Germinal center (tissue), 1 donor: ENCODE measurements at places on chromosomes 11 and 22.

GRCh38 chr11:35126879-35127581, 11.9 kb upstream of the CD44 start:
- no peak for DNase-seq

- no peak for DNase-seq
Measured at GRCh38 chr11:2302896-2303626, 1.2 kb downstream of the TSPAN32 start.

DNA sequence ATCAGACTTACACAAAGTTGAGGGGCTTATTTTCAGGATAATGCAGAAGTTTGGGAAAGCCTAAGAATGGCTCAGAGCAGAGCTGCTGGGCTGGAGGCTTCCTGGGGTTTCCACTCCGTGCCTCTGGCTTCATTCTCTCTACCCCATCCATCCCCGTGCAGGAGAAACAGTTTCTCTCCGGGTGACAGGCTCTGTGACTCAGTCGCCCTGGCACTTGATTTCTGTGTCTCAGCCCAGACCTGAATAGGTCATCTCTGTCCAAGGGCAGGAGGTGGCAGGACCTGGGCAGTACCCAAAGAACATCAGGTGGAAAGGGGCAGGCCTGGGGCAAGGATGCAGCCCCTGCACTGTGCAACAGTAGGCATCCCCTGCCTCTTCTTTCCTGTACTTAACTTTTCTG, 38.4 kb upstream of the RTL6 start:
- DNase-seq: no peak

GRCh38 chr11:100830978-100831732, 144.1 kb downstream of the ARHGAP42 start:
- DNase-seq: no peak

- DNase-seq: no peak
Measured at GRCh38 chr11:40376331-40376730, 1083.1 kb downstream of the LRRC4C start.

GRCh38 chr11:63537293-63538101, 889 bp downstream of the PLAAT4 start:
- no peak for DNase-seq

DNA sequence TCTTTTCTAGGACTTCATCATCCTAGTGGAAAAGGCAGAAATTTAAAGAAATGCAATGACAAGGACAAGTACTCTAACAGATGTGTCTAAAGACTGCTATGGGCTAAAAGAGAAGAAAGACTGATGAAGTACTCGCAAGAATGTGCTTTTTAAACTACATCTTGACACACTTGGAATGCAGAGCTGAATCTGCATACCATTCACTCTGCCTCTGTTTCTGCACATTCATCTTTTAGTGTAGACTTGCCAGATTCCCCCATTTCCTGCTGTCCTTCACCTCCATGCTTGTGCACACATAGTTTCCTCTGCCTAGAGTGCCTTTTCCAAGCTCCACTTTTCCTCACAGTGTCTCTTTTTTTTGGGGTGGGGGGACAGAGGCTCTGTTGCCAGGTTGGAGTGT, 239.0 kb upstream of the CCDC179 start:
- DNase-seq: no peak

GRCh38 chr11:81072273-81072672, 1631.4 kb upstream of the TENM4 start:
- no peak for DNase-seq

GRCh38 chr11:8584511-8584910, 9.5 kb downstream of the STK33 start:
- DNase-seq: no peak

DNA sequence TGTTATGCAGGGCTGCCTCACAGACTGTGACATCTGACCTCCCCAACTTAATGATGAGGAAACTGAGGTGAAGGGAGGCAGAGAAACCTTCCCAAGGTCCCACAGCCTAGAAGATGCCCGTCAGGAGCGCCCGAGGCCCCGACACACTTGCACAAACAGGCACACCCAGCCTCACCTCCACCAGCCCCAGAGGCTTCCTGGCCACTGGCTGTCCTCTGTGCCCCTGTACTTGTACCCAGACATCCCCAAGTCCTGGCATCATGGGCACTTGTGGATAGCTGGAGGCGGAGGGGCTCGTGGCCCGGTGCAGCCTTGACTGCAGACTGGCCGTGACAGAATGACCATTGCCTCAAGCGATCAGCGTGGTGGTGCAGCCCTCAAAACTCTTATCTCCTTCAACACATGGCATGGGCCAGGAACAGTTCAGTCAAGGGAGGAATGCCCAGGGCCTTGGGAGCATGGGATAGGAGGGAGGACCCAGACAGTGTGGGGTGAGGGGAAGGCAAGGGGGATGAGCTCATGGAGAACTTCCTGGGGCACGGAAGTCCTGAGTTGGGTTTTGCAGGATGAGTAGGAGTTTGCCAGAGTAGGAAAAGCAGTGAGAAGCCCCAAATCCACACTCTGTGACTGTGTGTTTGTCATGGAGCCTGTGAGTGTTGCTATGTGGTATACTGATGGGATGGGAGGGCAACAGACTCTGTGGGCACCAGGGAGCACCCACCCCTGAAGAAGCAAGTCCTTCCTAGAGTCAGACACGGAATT, 25.8 kb upstream of the PPARA start:
- DNase-seq: no peak

- no peak for DNase-seq
Measured at GRCh38 chr11:125264100-125265022, 99.8 kb downstream of the PKNOX2 start.

DNA sequence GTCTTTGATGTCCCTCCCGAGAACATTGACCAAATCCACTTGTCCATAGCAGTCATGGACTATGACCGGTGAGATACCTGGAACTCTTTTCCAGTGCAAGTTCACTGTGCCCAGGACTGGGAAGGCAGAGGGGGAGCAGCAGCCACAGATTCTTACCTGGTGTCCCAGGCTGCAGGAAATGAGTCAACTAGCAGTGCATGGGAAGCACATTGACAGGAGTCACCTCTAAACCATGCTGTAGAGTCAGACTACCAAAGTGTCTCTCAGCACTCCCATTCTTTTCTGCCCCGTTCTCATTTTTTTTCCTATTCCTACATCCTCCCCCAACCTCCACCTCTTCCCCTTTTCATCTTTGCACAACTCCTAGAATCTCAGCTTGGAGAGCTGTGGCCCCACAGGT, 67.2 kb upstream of the OLFML1 start:
- no peak for DNase-seq

- no peak for DNase-seq
Measured at GRCh38 chr11:35241083-35241482, 102.1 kb downstream of the CD44 start.

DNA sequence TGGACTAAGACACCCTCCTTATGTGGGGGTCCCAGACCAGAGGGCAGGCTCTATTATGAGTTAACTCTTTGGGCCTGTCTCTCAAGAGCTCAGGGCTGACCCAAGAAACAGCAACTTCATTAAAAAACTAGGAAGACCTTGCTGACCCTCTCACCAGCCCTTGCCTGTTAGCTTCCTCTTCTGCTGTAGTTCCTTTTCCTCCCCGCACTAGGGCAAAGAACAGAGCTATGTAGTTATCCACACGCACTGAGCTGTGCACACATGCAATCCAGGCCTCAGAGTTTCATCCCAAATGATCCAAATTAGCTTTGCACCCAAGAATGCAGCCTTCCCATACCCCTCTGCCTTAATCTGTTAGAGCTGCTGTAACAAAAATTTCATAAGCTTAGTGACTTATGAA, 539.6 kb upstream of the CADM1 start:
- DNase-seq: no peak

GRCh38 chr11:64284962-64285884, at the start of gene GPR137:
Gene GPR137 (plus strand): TSS chr11:64285848. CDS start chr11:64286525, 677 bp downstream.
- peak; percentile 94 for DNase-seq

DNA sequence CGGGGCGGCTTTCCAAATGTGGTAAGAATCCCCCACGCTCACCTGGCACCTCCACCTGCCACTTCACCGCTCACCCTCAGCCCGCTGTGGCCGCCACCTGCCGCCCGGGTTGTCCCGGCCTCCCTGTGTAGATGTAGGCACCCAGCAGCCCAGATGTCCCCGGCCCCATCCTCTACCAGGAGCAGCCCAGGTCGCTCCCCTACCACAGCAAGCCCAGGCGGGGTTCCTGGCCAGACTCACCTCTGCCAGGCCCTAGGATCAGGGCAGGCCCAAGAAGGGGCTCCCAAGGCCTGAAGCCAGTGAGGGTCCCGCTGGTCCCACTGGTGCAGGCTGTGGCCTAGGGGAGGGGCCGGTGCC, 27.4 kb downstream of the MOB2 start:
- DNase-seq: no peak

- no peak for DNase-seq
Measured at GRCh38 chr22:32466496-32466895, 2.2 kb upstream of the BPIFC start.

DNA sequence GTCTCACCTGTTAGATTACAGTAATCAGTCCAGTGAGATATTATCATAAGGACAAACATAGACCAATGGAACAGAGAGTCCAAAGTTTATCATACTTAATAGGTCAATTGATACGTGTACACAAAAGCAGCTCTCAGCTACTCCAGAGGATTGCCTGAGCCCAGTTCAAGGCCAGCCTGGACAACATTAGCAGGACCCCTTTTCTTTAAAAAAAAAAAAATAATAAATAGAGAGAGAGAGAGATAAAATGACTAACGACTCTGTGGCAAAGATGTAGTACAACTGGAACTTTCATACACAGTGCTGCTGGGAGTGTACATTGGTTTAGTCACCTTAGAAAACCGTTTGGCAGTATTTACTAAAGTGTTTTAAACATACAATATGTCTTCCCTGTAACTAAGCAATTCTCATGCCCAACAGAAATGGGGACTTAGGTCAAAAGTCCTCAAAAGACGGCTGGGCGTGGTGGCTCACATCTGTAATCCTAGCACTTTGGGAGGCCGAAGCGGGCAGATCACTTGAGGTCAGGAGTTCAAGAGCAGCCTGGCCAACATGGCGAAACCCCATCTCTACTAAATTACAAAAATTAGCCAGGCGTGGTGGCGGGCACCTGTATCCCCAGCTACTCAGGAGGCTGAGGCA, 10.6 kb downstream of the SNX32 start:
- no peak for DNase-seq

DNA sequence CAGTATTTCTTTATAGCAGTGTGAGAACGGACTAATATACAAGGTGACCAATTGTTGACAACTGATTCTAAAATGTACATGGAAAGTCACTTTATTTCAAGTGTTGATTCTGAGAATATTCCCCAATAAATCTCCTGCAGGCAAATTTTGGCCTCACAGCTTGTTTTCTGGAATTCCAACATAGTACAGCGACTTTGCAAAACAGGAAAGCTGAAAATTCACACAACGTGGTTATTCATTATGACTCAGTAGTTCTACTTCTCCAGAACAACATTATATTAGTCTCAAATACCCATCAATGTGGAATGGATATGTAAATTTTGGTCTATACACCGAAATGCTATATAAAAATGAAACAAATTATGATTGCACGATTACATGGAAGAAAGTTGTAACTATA, 22.5 kb upstream of the OR5AN1 start:
- no peak for DNase-seq

DNA sequence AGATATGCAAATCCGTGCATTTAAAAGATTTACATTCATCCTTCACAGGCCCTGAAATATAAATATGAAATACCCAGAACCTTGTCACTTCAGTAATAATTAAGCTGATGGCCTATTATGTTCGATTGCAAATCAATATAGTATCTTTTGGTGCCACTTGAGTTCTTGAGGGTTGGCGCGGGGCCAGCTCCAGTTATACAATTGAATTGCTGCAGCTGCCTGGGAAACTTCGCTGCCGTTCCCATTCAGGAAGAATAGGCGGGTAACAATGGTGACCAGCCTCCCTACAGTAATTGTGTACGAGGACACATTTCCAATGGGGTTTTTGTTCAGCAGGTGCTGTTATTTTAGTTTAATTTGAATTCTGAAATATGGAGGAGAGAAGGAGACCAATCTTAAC, 451.2 kb downstream of the INSC start:
- no peak for DNase-seq

GRCh38 chr11:46247090-46247489, 30.4 kb upstream of the CREB3L1 start:
- no peak for DNase-seq

- DNase-seq: no peak
Measured at GRCh38 chr22:28989035-28989464, 72.6 kb downstream of the C22orf31 start.

DNA sequence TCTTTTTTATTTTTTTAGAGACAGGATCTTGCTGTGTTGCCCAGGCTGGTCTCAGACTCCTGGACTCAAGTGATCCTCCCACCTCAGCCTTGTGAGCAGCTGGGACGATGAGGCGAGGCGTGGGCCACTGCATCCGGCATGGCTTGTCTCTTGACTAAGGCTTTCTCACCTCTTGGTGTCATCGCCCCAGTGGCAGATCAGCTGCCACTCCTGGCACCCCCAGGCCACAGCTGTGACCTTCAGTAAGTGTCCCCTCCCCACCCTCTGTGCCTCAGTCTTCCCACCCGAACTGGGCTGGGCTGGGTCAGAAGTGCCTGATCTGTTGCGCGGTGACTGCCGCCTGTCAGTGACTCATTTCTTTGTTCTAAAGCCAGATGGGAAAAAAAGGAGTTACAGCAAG, 3.6 kb downstream of the SYNGR1 start:
- no peak for DNase-seq

- no peak for DNase-seq
Measured at GRCh38 chr11:68396516-68396915, 64.0 kb upstream of the PPP6R3 start.

DNA sequence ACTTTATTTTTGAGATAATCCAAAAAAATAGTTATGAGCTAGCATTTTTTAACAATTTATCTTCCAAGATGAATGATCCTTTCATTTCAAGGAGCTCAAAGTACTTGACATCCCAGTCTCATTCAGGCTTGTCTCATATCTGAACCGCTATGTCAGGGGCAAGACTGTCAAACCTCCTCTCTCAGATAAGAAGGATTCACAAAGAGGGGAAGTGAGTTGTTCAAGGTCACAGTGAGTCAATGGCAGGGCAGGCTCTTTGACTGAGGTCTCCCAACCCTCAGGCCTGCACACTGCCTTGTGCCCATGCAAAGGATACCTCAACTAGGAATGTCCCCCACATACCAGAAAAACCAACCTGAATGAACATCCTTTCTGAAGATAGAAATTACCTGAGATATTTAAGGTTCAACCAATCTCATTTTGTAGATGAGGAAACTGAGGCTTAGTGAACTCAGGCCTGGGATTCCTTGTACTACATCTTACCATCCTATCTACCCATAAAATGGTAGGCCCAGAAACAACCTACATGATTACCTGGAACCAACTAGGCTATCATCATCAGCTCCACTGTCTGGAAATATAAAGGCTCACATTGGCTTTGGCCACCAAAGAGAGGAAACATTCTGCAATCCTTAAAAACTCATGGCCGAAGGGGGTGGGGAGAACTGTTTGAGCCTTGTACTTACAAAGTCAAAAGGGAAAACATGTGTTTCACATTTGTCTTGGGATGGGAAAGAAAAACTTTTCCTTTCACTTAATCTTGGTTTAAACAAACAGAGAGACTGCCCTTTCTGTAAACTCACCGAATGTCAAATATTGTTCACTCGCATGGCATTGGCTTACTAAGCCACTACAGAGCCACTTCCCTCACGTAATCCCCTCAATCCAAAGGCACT, 51.1 kb downstream of the LIF start:
- DNase-seq: no peak

GRCh38 chr11:129969920-129970319, 32.7 kb downstream of the PRDM10 start:
- DNase-seq: no peak

- DNase-seq: no peak
Measured at GRCh38 chr22:22713416-22713815, 69.0 kb downstream of the GGTLC2 start.

GRCh38 chr11:92225568-92226330, 1.1 kb downstream of the FAT3 start:
- DNase-seq: no peak

- DNase-seq: no peak
Measured at GRCh38 chr22:44220727-44221680, 40.3 kb downstream of the PARVG start.

GRCh38 chr11:123357990-123358827, 71.9 kb upstream of the GRAMD1B start:
- peak; percentile 69 for DNase-seq
